NCI-H1436 treated with DMSO at 0.1 percent for 48 hours (cell line): ENCODE measurements at places on chromosomes 6 and 20.

DNA sequence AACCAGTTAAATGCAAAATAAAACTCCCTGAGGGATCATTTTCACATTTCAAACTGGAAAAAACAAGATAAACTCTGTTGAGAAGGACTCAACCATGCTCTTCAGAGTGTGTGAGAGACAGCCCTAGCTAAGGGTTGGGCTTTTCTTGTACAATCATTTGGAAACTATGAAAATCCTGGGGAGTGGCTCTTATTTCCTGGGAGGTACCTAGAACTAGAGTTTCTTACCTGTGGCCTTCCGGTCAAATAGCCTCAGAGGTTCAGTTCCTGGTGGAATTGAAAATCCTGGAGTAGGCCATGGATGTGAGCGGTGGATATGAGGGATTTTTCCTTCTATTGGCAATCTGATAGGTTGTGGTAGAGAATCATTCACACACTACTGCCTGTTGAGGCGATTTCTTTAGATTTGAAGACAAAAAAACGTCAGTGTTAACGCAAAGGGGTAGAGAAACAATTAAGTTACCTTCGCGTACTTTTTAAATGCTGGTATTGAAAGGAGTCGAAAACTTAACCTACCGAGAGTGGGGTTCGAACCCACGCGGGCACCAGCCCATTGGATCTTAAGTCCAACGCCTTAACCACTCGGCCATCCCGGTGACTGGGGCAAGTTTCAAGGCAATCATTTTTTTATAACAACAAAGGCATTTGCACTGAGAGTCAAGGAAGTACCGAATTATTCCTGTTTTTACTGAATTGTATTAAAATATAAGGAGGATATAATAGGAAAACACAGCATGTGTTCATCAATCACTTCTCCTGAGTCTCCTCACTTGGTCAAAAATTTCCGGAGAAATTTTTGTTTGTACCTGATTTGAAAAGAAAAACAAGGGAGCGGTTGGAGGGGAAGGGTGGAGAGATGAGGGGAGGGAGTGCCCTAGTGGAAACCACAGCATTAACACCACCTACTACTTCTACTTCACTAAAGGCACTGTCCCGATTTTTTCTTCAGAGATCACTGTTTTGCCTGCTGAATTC, 191.3 kb downstream of the OR2B2 start:
- no peak for DNase-seq

DNA sequence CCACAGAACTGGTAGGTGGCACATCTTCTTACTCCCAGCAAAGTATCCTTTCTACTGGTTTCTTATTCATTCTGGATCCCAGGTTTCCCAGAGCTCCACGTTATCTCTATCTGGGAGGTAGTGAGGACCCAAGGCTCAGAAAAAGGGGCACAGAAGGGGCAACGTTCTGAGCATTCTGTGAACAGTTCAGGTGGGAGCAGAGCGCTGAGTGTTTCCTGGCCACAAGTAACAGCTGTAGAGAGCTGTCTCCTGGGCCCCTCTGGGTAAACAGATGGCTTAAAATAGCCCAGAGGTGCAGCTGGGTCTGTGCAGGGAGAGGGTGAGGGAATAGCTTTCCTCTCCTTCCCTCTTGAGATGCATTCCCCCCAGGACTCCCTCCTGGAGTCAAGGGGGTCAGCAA, 2.1 kb downstream of the APOBEC2 start:
- DNase-seq, result no peak

- no peak for DNase-seq
Measured at GRCh38 chr6:130967502-130968445, 95.3 kb downstream of the EPB41L2 start.

DNA sequence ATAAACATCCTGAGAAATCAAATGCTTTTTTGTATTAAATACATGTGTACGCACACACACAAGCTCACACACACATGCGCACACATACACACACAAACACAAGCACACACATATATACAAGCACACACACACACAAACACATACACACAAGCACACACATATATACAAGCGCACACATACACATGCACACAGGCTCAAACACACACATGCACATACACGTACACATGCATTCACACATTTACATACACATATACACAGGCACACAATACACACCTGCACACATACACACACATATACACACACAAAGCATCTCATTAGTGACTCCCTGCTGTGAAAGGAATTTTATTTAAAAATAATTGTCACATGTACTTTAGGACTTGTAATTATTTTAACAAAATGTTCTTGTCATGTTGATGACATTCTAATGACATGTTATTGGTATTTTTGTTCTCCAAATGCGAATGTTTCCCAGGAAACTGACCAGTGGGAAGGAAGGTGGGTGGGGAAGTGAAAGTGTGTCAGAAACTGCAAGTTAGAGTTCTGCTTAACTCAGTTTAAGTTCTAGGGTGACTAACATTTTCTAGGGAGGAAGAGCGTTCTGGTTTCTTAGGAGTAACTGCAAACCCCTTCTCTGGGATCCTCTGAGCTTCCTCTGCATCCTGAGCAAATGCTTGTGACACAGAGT, 113.9 kb upstream of the ZNF217 start:
- no peak for DNase-seq

GRCh38 chr6:139470997-139471396, 96.5 kb upstream of the CITED2 start:
- no peak for DNase-seq

GRCh38 chr6:158595223-158595622, 35.3 kb downstream of the TMEM181 start:
- DNase-seq, result no peak

GRCh38 chr20:49630396-49630951, 62.5 kb upstream of the PTGIS start:
- no peak for DNase-seq

DNA sequence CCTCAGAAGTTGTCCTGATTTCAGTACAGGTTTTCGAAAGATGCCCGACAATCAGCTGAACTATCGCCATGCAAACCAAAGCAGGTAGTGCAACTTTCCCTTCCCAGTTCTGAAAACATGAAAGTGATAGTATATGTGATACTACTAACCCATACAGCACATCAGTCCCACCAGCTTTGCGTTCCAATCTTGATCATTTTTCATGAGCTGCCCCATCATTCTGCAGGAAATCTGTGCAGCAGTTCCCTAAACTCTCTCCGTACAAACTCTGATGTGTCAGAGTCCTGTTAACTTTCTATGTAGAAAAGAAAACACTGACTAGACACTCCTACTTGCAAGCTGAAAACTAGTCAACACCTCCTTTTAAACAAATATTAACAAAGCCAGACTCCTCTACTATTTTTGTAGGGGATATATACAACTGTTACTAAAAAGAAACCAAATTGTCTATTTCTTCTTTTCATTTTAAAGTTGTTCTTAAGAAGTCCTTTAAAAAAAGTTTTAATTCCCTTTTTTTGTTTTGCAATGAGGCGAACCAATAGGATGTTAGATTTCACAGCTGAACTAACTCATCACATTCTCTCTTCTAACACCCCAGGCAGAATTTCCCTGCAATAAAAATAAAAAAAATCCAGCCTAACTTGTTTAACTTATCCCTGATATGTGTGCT, 99.6 kb upstream of the DST start:
- no peak for DNase-seq

GRCh38 chr20:39112178-39112743, 150.1 kb downstream of the DHX35 start:
- DNase-seq, result no peak

DNA sequence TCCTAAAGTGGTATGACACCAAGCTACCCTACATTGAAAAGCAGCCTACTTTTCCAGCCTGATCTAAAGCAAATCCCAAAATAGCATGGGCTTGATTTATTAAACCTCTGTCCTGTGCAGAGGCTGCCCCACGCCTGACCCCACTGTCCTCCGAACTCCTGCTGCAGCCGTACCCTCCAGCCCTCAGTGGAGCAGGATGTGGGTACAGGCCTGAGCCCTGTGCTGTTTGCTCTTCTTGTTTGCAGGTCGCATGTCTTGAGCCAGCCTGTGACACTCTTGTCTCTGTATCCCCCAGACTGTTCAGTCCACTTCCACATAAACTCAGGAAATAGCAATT, 61.2 kb downstream of the RPP40 start:
- DNase-seq, result no peak

- no peak for DNase-seq
Measured at GRCh38 chr20:24493661-24494459, 24.4 kb downstream of the SYNDIG1 start.
